ENCODE measurements at places on chromosomes 5 and 9. TPM values are rescaled to one million over a fixed set of nuclear protein-coding genes. Genes with fewer than 3 reads are reported as not detected.

The GRXCR2 gene
- total RNA-seq, result not detected

The F2RL1 gene
- total RNA-seq, result 0.10 TPM

The PCDHGA3 gene
- 0.08 TPM for total RNA-seq

The NAA35 gene
- total RNA-seq, result 25.7 TPM

Data from GM12878 (cell line).